NCI-H1105 treated with DMSO at 0.1 percent for 48 hours (cell line): ENCODE measurements at places on chromosomes 2 and 18.

DNA sequence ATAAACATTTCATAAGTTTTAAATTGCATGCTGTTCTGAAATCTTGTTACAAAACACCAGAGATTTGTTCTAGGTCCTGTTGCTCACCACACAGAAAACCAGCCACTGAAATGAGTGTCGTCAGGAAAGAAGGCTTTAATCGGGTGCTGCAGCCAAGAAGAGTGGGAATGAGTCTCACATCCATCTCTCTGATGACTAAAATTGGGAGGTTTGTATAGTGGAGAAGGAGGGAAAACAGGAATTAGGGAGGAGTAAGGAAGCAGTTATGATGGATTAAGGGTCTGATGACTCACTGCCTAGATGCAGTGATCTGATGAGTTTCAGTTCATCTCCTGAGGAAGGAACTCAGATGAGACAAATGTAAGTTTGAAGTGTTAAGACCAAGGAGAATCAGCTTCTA, 42.1 kb upstream of the GPR39 start:
- DNase-seq = no peak

DNA sequence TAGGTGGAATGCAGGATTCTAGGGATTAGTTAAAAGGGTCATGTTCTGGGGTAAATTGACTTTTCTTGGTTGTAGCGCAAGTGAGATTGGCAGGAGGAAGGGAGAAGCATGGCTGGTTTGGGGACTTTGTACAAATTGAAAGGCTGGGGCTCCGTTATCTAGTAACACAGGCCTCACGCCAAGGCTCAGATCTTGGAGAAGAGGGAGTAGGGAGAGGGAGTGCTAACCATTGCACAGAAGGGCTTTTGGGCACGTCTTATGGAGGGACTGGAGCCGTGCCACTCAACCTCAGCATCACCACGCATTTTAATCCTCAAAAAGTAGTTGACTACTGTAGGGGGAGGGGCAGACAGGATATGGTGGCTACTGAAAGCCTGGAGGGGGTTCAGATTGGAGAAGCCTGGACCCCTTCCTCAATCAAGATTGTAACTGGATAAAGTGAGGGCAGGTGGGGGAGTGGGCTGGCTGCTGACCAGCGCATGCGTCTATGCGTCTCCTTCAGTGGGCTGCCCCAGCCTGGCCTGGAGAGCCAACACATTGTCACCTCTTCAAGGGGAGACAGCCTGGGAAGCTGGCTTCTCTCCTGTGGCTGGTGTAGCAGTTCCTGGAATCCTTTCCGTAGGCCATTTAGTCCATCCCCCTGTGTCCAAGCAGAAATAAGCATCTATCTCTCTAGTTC, 14.3 kb downstream of the IGFBP5 start:
- DNase-seq = no peak

- DNase-seq = no peak
Observed at GRCh38 chr2:141035846-141036420, 1094.9 kb downstream of the LRP1B start.

DNA sequence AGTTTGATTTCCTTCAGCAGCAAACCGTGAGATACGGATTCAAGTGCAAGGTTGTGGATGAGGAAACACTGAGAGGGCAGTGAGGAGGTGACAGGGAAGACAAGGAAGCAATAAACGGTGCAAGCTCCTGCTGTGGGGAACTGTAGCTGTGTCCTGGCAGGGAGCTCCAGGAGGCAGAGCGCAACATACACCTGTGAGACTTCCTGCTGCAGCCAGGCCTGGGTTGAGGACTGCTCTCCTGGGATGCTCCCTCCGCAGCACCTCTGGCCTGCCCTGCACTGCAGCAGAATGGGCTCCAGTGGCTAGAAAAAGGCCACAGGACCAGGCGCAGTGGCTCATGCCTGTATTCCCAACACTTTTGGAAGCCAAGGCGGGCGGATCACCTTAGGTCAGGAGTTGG, 85.5 kb downstream of the MRO start:
- no peak for DNase-seq

GRCh38 chr2:169330555-169331198, 31.7 kb downstream of the LRP2 start:
- no peak for DNase-seq

DNA sequence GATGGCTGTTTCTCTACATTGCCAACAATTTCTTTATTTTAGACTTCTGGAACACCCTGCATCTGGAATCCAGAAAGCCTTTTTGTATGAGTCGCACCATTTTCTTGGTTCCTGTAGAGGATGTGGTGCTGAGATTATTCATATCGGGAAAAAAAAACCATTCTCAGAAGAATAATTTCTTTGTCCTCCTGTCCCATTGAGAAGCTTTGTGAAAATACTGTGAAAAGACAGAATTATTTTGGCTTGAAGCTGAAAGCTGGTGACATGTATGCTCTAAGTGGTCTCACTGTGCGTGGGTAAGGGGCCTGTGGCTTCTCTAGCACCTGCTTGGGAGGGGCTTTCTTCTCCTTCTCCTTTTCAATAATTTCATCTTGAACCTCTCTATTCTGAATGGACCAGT, 138.4 kb downstream of the FAM210A start:
- DNase-seq = no peak

DNA sequence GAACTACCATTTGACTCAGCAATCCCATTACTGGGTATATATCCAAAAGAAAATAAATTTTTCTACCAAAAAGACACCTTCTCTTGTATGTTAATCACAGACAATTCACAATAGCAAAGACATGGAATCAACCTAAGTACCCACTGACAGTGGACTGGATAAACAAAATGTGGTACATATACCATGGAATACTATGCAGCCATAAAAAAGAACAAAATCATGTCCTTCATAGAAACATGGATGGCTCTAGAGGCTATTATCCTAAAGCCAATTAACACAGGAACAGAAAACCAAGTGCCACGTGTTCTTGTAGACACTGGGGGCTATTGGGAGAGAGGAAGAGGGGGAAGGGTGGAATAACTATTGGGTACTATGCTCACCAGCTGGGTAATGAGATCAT, 27.7 kb downstream of the FLACC1 start:
- no peak for DNase-seq

- peak; percentile 29 for DNase-seq
Observed at GRCh38 chr18:22347606-22348511, 69.9 kb downstream of the CTAGE1 start.

GRCh38 chr2:62216616-62217015, 20.7 kb downstream of the B3GNT2 start:
- DNase-seq = no peak

DNA sequence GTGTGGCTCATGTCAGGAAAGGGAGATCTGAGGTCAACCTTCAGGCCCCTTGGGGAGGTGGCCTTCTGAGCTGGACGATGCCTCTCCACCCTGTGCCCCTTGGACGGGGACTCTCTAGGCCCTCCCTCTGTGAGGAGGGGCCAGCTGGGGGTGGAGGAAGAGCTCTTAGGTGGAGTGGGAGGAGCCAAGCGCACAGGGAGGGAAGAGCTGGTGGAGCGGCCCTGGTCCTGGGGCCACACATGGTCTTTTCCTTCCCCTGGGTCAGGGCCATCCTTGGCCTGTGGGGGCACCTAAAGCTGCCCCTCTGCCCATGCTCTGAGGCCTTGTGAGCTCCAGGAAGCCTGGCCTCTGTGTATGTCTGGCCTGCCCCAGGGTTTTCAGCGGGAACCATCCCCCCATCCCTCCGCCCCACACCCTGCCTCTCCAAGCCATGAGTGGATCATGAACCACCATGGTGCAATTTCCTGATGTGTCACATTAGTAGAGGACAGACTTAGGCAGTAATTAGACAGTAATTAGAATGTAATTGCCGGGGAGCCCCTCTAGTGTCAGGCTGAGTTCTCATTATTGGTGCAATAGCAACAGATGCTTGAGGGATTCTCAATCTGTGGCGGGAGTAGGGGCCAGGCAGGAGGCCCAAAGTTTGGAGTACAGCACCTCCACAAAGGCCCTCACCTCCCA, 63.0 kb downstream of the GLI2 start:
- peak; percentile 17 for DNase-seq

- no peak for DNase-seq
Observed at GRCh38 chr2:128302011-128302743, 16.5 kb downstream of the HS6ST1 start.

DNA sequence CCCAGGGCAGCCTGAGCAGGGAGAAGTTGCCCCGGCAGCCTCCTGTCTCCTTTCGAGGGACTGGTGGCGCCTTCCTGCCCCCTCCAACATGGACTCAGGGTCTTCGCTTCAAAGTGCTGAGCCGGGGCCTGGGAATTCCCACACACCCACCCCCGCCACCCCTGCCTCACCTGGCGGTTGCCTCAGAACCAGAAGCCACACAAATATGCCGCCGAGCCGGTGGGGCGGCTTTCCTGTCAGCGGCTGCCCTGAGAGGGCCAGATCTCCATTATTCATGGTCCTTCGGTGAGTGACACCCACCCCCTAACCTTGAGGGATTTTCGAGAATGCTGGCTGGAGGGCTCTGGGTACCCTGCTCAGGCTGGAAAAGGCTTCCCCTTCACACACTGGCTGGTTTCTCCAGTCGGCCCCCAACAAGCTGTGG, 71.7 kb downstream of the SMAD7 start:
- DNase-seq = no peak

DNA sequence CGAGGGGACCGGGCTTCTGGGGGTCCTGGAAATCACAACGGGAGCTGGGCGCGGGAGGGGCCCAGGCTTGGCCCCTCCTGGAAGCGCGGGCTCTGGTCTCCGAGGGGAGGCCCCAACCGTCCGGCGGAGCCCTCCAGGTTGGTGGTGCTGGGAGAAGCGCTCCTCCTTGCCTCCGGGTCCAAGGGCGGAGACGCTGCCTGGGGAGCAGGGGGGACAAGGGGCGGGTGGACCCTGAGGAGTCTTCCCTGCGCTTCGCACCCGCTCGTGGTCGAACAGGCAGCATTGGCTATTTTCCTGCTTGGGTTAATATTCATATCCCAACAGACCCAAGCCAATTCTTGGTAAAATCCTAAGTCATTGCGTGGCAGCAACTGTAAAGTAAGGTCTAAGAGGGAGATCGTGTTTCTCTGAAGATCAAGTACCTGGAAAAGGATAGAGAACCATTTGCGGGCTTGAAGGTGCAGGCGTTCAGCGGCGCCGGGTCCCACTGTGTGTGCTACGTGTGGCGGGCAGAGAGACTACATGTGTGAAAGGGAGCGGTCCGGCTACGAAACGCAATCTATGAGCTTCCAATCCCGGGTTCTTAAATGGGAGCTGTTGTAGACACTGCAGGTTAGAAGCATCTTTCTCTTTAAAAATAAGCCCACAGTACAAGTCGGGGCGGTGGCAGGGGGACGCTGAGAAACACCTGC, 805 bp downstream of the CIDEA start:
- DNase-seq = no peak

DNA sequence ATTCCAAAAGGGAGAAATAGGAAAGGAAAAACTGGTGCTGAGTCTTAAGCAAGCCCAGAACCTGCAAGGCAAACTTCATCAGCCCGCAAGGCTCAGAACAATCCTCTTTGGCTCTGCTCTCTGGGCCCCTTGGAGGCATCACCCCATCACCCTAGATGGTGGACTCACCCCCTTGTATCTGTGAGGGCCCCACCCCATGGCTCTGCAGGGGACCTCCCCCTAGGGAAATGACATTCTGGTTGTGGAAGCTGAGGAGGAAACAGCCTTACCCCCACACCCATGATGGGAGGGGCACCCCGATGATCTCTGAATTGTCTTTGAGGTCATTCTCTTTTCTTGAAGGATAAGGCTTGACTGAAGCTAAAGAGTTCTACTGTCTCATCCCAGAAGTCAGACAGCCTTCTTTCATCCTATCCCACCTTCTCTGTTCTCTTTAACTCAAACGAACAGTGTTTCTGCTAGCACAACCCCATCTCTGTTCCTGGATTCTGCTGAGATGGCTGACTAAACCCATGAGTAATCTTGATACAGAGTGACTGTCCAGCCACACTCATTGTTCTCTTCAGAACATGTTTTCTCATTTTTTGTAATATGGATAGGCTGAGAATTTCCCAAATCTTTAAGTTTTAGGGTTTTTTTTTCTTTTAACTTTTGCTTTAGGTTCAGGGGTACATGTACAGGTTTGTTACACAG, 492.1 kb upstream of the MYT1L start:
- no peak for DNase-seq

- DNase-seq = no peak
Observed at GRCh38 chr2:133025004-133025403, 355.0 kb upstream of the LYPD1 start.

DNA sequence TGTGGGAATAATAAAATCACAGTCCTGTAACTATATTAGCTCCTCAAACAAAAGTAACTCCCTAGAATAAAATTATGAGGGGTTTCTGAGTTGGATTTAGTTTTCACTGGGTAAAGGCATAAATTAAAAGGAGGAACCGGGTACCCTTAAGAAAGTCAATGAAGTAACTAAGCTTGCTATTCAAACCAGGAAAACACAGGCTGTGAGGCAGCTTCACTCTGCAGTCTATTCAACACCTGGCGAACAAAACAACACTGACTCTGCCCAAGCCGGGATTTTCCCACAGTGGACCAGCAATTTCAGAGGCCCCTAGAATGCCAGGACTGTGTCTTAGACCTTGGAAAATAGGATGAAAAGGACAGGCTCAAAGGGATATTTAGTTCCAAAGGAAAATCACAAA, 24.6 kb upstream of the CREB1 start:
- no peak for DNase-seq

DNA sequence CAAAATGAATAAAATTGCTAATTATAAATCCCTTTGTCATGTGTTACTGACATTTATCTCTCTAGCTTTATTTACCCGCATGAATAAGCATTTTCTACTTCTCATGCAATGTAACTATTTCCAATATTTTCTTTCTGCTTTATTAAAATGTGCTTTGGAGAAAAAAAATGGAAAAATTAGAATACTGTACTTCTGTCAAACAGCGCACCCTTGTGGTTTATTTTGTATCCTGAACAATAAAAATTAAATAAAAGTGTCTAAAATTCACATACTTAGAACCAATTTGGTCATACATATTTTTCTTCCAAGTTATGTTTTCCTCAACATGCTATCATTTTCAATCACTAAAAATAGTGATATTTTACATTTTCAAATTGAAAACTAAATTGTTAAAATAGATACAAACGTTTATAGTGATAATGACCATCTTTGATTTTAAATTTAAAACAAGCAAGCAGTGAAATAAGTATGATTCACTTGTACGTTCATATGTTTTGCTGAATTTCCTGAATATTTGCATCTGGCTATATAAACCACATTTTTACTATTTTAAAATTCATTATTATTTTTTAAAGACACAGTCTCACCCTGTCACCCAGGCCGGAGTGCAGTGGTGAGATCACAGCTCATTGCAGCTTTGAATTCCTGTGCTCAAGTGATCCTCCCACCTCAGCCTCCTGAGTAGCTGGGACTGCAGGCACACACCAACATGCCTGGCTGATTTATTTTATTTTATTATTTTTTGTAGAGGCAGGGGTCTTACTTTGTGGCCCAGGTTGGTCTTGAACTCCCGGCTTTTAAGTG, 95.9 kb upstream of the GRB14 start:
- peak; percentile 35 for DNase-seq

DNA sequence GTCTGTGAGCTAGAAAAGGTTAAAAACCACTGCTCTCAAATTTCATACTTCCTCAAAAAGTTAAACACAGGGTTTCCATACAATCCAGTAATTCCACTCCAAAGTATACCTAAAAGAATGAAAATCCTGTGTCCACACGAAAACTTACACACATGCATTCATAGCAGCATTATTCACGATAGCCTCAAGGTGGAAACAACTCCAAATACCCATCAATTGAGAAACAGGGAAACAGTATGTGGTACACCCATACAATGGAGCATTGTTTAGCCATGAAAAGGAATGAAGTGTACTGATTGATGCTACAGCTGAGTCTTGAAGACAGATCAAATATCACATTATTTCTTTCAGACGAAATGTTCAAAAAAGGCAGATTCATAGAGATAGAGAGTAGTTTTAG, 36.7 kb downstream of the UXS1 start:
- no peak for DNase-seq
